OCI-M1 (cell line): ENCODE measurements at places on chromosomes 1 and 21.

- no peak for DNase-seq
These were observed 108.3 kb downstream of the SIPA1L2 start for GRCh38 chr1:232521660-232522059.

GRCh38 chr1:97331165-97331564 lies 589.7 kb downstream of the DPYD start:
- DNase-seq, result no peak

GRCh38 chr1:169363046-169363730 lies 4.4 kb downstream of the NME7 start:
- no peak for DNase-seq

DNA sequence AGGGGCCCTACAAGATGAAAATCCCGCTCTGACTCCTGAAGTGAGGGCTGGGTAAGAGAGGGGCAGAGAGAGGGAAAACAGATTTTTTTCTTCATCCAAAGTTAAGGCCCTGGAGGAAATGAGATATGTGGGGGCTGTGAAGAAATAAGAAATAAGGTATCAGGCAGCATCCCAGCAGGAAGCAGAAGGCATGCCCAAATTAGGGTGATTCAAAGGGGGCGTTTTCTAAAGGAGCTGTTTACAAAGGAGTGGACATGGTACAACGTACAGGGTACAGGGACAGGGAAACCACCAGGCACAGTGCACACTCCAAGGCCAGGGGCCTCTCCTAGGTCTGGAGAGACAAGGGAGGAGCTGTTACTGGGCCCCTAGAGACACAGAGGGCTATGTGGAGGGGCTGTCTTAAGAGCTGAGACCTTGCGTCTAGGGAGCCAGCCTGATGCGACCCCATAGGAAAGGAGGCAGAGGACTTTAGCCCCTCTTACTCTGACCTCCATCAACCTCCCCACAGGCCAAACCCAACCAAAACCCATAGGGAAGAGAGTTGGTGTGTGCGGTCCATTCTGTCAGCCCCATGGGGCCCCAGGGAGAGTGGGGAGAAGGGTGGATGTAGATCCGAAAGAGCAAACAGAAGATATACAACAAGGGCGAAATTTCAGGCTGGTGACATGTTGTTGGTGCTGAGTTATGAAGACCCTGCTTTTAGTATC lies 38.6 kb downstream of the STYXL2 start:
- DNase-seq, result no peak
